ACHN (cell line): ENCODE measurements at places on chromosomes 7 and 10.
A peak's percentile ranks its signal among the peaks of the same experiment; 100 is the strongest.

DNA sequence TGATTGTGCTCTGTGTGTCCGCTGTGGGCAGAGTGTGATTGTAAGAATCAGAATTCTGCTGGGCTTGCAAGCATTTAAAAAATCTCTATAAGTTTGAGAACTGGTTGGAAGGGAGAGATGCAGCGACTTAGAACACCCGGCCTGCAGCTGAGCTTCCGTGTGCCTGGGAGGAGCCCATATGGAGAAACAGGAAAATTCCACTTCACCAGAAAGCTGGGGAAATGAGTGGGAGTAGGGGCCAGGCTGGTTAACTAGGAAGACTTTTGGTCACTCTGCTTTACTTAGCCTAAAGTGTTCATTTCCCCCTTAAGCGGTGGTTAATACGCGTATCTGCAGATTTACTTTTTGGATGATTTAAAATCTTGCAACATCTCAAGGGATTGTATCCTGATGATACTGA is 72.2 kb downstream of the TCF7L2 start:
- no peak for DNase-seq

DNA sequence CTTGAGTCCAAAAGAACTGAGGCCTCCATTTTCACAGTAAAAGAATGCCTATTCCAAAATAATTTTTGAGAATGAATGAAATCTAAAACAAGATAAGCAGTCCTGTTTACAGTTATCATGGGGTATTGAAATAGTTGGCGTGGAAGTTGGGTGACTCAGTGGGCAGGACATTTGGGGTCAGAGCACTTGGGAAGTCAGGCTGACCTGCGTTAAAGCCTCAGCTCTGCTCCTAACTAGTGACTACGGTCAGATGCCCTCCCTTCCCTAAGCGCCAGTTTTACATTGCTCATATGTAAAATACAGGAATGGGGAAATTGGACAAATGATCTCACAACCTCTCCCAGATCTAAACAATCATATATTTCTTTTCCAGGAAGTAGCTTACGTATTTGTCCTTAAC is 2.3 kb upstream of the PAPSS2 start:
- peak; percentile 68 for DNase-seq

DNA sequence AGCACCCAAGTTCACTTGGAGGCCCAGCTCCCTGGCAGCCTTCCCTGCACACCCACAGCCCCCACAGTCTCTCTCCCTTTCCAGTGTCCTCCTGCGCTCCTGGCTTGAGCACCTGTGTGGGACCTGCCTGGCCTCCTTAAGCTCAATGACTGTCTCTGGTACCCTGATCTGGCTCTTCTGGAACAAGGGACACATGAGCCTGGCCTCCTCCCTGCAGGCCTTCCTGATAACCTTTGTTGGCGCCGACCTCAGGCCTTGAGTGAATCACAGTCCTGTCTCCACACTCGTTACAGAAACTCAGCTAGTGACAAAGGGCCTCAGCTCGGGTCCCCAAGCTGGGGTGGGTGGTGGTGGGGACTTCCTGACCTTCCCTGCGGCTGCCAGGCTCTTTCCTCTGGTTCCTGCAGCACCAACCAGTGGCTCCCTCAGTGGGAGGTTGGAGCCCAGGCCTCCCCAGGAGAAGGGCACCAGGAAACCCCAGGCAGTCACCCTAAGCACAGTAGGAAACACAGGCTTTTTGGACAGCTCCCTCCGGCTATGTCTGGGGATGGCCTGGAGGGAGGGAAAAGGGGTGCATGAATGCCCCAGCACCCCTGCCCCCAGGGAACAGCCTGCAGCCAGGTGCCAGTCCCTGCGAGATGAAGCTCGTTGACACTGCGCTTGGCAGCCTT is 147.3 kb downstream of the SH3PXD2A start:
- DNase-seq, result no peak

- DNase-seq, result no peak
These were observed 5.4 kb downstream of the GPRIN2 start for GRCh38 chr10:46550795-46551700.

DNA sequence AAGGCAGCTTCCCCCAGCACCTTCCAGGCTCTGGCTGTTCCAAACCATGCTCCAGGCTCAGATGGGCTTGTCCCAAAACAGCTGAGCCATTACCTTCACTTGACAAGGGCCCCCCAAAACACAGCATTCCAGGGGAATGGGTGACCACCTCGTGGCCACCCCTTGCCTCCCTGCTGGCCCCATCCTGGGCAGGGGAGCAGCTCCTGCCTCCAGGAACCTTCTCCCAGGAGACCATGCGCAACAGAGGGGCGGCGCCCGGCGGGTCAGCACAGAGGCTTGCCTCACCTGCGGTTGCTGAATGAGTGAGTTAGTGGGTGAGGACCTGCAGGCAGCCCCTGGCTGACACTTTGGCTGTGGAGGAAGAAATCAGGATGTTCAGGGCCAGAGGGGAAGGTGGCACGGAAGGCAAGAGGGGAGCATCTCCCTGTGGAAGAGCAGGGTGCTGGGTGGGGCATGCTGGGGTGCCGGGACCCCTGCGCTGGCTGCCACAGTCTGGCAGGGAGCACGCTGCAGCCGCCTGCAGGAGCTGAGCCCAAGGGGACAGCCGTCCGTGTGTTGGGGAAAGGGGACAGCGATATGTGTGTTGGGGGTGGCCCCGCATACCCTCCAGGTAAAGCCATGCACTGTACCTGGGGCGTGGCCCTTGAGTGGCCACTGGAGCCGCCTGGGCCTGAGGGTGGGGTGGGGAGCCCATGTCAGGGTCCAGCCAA is 54.7 kb downstream of the PWWP2B start:
- DNase-seq, result no peak

GRCh38 chr10:71965623-71966022 is 1.4 kb downstream of the CHST3 start:
- no peak for DNase-seq

GRCh38 chr10:117734731-117735405 is 192.3 kb downstream of the EMX2 start:
- no peak for DNase-seq

GRCh38 chr7:53062796-53063195 is 27.4 kb downstream of the POM121L12 start:
- no peak for DNase-seq

GRCh38 chr10:59265141-59265540 is 88.7 kb downstream of the PHYHIPL start:
- no peak for DNase-seq

GRCh38 chr10:99520040-99520846 is 12.5 kb upstream of the NKX2-3 start:
- DNase-seq, result no peak

GRCh38 chr10:25938405-25938804 is 4.4 kb downstream of the MYO3A start:
- DNase-seq, result no peak

DNA sequence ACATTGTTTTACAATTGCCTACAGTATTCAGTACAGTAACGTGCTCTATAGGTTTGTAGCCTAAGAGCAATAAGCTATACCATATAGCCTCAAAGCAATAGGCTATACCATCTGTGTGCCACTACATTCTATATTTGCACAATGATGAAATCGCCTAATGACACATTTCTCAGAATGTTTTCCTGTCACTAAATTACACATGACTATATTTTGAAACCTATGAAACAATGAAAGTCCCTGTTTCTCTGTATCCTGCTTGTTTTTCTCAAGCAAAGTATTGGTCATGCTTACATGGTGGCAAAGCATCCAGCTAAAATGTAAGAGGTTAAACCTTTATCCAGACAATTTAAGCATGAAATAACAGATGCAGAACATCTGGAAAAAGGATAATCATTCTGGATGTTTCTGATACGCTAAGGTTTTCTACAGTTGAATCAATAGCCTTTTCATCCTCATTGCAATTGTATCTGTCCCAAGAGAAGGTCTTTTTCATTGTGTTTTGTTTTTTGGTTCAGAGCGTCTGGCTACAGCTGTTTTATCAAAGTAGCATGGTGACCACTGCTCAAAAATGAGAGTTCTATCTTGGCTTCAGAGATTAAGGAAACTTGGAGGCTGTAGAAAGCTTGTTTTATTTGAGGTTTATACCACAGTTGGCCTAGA is 81.7 kb downstream of the CSTF2T start:
- no peak for DNase-seq

- DNase-seq, result no peak
These were observed 56.5 kb upstream of the EEPD1 start for GRCh38 chr7:36096460-36097095.

GRCh38 chr7:6489612-6490011 is 41.9 kb upstream of the DAGLB start:
- DNase-seq, result peak; percentile 22

DNA sequence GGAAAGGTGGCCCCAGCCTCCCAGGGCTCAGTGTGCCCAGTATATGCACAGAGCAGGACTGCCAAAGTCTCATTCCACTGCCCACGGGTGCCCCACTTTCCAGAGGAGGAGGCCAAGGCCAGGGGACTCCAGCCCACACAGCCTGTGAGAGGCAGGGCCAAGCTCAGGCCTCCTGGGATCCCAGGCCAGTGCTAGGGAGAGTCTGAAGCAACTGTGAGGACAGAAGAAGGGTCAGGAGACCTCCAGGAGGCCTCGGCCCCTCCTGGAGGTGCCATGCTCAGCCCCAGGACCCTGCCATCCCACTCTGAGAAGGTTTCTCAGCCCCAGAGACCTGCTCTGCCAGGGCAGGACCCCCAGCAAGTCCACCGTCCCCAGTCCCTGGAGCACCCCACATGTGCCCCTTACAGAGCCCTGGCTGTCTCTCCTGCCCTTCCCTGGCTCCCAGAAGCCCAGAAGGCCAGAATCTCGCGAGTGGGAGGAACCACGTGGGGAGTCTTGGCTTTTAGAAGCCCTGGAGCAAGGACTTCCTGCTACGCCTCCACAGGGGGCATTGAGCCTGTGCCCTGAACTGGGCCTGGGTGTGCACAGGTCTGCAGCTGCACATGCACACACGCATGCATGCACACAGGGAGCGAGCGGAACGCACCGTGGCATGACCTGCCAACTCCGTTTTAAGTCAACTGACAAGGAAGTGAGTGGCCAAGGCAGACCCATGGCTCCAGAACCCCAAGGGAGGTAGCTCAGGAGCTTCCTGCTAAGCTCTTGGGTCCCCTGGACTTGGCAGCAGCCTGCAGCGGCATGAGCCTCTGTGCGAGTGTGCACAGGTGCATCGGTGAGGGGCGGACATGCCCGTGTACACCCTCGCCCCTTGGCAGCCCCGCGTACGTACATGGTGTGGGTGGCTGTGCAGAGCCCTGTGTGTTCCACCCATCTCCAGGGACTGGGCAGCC is 33.6 kb downstream of the ZCCHC24 start:
- no peak for DNase-seq

- no peak for DNase-seq
These were observed 177.3 kb upstream of the GRB10 start for GRCh38 chr7:50959991-50960390.

DNA sequence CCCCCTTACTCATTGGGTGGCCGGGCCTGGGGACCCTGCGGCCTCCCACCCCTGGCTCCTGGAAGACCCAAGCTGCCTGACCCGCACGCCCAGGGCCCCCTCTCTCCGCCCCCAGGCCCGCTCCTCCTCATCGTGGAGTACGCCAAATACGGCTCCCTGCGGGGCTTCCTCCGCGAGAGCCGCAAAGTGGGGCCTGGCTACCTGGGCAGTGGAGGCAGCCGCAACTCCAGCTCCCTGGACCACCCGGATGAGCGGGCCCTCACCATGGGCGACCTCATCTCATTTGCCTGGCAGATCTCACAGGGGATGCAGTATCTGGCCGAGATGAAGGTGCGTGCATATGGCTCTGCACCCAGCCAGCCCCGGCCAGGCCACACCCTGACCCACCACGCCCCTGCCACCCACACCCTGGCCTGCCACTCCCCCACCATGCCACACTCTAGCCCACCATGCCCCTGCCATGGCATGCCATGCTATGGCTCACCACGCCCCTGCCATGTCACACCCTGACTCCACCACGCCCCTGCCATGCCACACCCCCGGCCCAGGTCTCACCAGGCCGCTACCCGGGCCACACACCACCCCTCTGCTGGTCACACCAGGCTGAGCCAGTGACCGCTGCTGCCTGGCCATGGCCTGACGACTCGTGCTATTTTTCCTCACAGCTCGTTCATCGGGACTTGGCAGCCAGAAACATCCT is 18.7 kb upstream of the CSGALNACT2 start:
- DNase-seq, result no peak

GRCh38 chr10:123409426-123409825 is 255.2 kb downstream of the BUB3 start:
- no peak for DNase-seq

DNA sequence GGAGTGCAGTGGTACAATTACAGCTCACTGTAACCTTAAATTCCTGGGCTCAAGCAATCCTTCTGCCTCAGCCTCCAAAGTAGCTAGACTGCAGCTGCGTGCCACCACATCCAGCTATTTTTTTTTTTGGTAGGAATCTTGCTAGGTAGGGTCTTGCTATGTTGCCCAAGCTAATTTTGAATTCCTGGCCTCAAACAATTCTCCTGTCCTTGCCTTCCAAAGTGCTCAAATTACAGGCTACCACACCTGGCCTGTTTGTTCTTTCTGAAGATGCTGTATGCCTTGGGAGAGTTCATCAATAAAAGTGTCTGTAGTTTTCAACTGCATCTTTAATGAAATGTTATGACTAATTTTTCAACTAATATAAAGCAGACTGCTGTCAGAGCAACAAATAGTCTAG is 452 bp downstream of the SAMD9 start:
- DNase-seq, result peak; percentile 22

DNA sequence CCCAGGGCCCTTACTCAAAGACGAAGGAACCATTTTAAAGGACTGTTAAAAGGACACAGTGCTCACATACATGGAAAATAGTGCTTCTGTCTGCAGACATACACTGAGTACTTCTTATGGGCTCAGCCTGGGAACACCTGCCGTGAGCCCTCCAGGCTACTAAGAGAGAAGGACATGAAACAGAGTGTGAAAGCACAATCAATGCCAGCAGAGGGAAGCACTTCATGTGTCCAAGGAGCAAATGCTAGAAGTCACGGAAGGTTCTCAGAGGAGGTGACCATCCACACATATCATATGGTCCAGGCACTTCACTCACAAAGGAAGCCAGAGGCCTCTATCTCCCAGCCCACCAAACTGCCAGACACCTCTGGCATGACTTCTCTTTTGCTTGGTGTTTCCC is 15.5 kb downstream of the ELMO1 start:
- DNase-seq, result peak; percentile 2

GRCh38 chr10:110827875-110828274 is 43.9 kb upstream of the PDCD4 start:
- DNase-seq, result no peak

DNA sequence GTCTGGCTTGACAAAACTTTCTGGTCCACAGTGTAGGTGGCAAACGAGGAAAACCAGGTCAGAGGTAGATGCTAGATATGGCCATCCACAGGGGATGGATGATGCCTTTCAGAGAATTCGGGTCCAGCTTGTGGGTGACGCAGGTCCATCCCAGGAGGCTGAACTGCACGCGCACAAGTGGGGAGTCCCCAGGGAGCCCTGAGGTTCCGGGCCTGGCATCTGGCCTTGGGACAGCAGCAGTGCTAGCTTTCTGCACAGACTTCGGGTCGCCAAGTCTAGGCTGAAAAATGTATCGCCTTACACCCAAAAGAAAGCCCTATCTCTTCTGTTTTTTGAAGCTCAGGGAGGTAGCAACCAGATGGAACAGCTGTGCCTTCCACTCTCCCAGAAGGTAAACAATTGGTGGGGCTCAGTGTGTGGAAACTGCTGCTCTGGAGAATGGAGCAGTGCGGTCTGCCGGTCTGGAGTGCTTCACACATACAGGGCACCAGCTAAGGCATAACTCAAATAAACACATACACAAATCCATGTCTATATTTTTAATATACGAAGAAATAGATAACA is 119.3 kb upstream of the ACBD5 start:
- DNase-seq, result no peak

- peak; percentile 75 for DNase-seq
These were observed 337.7 kb upstream of the NPVF start for GRCh38 chr7:25565949-25566348.

- DNase-seq, result no peak
These were observed 31.5 kb downstream of the SLC18A2 start for GRCh38 chr10:117272195-117273076.
